ENCODE measurements at places on chromosomes 1 and 21. TPM values are rescaled to one million over a fixed set of nuclear protein-coding genes. Genes with fewer than 3 reads are reported as not detected.

- H3K36me3 ChIP-seq, result no peaks in the 10 kb centered on the region
- H3K27ac ChIP-seq, result no peak within 1 kb of the TSS
- no peak for DNase-seq
- H3K27me3 ChIP-seq, result no peaks in the 10 kb centered on the region
- no peaks in the 10 kb centered on the region for H3K4me1 ChIP-seq
Observed at GRCh38 chr1:167518331-167518700, at the start of gene CD247. Gene CD247, minus strand, starts transcription at chr1:167518529. Its CDS starts 64 bp downstream, at chr1:167518465.

DNA sequence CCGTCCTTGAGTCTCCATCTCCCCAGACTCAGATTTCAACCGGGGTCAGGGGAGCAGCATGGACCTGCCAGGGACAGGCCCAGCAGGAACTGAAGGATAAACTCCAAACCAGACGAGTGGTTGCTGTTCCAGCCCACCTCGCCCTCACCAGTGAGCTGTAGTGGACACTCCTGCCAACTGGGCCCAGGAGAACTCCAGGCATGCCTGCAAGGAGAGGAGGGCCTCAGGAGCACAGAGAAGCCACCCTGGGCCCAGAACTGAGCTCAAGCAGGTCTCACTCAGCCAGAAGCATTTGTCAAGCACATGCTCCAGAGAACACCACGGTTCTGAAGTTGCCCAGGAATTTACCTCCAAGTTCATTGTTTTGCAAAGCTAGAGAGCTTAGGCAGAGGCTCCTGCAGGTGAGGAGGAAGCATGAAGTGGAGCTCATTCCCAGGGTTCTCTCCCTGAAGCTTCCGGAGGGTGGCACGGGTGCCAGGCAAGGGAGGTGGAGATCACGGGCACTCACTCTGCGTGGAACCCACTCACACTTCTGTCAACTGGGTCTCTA is 61.0 kb downstream of the MATN1 start:
- no peak overlapping the region for H3K4me3 ChIP-seq
- DNase-seq, result no peak
- no peaks in the 10 kb centered on the region for H3K27me3 ChIP-seq
- no peaks in the 10 kb centered on the region for H3K4me1 ChIP-seq
- no peaks in the 10 kb centered on the region for H3K36me3 ChIP-seq

HSD3B2 gene
- total RNA-seq, result not detected

DNA sequence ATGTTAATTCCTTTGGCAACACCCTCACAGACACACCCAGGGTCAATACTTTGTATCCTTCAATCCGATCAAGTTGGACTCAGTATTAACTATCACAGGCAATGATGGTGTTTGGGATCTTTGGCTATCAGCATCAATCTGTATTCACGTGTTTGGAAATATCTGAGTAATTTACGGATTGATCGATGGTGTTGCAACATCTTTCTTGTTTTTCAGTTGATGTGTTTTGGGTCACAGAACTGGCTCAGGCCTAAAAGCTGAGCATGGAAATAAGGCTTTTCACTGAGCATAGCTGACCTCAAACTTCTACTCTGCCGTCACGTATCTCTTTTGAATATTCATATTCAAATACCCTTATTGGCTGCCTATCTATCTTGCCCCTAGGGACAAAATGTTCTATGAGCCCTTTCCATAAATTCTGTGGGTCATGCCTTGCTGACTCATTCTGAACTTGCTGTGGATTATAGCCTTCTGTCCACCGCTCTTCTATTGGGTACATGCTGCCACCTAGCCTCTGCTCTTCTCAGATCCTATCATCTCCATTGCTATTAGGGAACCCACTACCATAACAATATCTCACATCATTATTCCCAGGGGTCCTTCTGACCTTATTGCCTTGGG is 156.0 kb downstream of the PDE4B start:
- H3K36me3 ChIP-seq, result no peaks in the 10 kb centered on the region
- H3K27ac ChIP-seq, result no peak overlapping the region
- no peak overlapping the region for H3K4me3 ChIP-seq
- no peak for DNase-seq
- H3K27me3 ChIP-seq, result no peaks in the 10 kb centered on the region

GRCh38 chr1:119782631-119783325 is 14.1 kb upstream of the HMGCS2 start:
- no peaks in the 10 kb centered on the region for H3K4me1 ChIP-seq
- no peak overlapping the region for H3K27ac ChIP-seq
- DNase-seq, result no peak
- H3K36me3 ChIP-seq, result no peaks in the 10 kb centered on the region

AUNIP gene
- 1.1 TPM for total RNA-seq

DNA sequence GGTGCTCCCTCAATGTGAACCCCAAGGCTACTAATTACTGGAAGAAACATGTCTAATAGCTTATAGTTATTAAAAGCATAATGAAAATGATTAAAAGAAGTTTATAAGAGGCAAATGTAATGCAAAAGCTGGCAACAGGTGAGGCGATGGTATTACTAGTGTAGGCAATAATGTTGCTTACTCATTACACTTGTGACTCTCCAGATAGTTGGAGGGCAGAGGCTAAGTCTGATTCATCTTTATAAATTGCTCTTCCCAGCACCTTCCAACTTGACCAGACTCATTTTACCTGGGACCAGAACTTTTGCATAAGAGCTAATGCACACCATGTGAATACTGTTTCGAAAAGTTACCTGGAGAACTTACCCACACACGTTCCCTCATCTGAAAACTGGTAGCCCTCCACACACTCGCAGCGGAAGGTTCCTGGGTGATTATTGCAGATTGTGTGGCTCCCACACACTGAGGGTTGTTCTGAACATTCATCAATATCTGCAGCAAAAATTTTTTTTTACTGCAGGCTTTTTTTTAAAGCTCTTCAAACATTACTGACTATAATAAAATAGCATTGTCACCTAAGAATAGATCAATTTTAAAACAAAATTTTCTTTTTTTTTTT is 48.0 kb downstream of the NID1 start:
- H3K4me3 ChIP-seq, result no peak overlapping the region
- peak; percentile 18 for DNase-seq
- H3K36me3 ChIP-seq, result no peaks in the 10 kb centered on the region
- no peaks in the 10 kb centered on the region for H3K4me1 ChIP-seq

HSD11B1 gene
- total RNA-seq, result 2.0 TPM

CCDC17 gene
- total RNA-seq, result 3.3 TPM

DNA sequence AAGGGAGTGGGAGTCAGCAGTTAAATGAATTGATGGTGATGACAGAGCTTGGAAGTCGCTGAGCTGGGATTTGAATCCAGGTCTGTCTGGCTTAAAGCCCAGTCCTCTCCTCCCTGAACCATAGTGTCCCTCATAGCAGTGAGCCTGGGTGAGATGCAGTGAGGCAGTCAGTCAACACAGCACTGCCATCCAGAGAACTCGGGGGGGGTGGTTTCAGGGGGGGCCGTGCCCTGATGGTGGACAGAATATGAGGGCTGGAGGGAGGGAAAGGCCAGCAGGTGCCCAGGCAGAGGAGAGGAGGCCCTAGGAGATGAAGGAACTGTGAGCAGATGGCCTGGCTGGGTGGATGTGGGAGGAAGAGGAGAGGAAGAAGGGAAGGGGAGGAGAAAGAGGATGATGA is 405.6 kb downstream of the PTPRU start:
- H3K4me1 ChIP-seq, result no peaks in the 10 kb centered on the region
- DNase-seq, result no peak
- H3K4me3 ChIP-seq, result no peak overlapping the region
- no peak overlapping the region for H3K27ac ChIP-seq
- no peaks in the 10 kb centered on the region for H3K36me3 ChIP-seq
- H3K27me3 ChIP-seq, result no peaks in the 10 kb centered on the region

- H3K4me1 ChIP-seq, result no peaks in the 10 kb centered on the region
- H3K27me3 ChIP-seq, result no peaks in the 10 kb centered on the region
- no peak for DNase-seq
Observed at GRCh38 chr1:46188295-46189030, 9.8 kb downstream of the POMGNT1 start.
